ENCODE measurements at places on chromosomes 2 and 18.

- peak; percentile 74 for DNase-seq
Observed at GRCh38 chr2:229715895-229716507, 1.6 kb upstream of the DNER start.

DNA sequence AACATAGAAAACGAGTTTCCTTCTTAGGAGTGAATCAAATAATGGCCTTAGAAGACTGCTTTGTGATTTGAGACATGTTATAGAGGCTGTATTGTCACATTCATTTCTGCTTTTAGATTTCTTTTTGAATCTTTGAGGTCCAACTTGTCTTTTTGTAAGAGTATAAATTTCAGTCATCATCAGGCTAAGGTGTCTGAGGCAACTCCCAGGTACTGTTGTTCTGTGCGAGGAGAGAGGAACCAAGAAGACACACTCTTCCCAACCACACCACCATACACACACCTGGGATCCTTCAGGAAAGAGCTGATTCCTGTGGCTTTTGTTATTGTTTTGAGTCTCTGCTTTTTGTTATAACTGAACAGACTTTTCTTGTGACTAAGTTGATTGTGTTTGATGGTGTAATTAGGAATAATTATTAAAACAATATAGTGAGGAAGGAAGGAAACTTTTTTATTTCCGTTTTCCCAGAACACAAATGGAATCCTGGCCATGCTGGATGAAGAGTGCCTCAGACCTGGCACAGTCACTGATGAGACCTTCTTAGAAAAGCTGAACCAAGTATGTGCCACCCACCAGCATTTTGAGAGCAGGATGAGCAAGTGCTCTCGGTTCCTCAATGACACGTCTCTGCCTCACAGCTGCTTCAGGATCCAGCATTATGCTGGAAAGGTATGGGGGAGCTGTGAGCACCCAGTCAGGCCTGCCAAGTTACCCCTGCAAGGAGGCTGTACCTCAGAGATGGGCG, 140.4 kb downstream of the MYO1B start:
- no peak for DNase-seq

GRCh38 chr2:171675810-171676345, 11.4 kb upstream of the DYNC1I2 start:
- no peak for DNase-seq

DNA sequence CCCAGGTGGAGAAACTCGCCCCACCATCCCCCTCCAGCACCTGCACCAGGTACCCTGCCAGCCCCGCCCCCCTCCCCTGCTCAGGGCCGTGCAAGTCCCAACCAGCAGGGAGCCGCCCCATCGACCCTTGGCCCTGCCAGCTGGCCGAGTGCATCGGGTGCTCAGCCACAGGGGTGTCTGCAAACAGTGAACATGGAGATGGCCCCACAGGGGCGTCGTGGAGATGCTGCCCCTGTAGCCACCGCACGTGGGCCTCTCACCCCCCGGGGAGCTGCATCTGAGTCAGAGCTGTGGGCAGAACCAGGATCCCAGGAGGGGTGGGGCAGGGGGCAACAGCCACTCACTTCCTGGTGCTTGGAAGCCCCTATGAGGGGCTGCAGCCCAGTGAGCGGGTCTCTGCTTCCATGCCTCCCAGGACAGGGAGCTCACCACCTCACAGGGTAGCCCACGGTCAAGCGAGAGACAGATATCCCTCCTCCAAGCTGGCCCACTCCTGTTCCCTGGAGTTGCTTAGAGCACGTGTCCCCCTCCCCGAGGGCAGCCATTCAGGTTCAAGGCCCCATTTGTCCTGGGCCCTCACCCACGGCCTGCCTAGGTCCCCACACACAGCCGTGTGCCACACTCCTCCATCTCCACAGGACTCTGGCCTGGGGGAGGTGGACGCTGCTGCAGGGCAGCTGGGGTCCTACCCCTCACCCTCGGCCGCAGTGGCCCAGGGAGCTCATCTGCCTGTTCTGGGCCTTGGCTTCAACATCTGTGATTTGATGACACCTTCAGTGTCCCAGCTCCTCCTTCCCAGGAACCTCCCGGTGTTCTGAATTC, 1.1 kb upstream of the MAB21L4 start:
- DNase-seq, result no peak

- DNase-seq, result no peak
Observed at GRCh38 chr2:153189091-153189888, 289.3 kb downstream of the RPRM start.

DNA sequence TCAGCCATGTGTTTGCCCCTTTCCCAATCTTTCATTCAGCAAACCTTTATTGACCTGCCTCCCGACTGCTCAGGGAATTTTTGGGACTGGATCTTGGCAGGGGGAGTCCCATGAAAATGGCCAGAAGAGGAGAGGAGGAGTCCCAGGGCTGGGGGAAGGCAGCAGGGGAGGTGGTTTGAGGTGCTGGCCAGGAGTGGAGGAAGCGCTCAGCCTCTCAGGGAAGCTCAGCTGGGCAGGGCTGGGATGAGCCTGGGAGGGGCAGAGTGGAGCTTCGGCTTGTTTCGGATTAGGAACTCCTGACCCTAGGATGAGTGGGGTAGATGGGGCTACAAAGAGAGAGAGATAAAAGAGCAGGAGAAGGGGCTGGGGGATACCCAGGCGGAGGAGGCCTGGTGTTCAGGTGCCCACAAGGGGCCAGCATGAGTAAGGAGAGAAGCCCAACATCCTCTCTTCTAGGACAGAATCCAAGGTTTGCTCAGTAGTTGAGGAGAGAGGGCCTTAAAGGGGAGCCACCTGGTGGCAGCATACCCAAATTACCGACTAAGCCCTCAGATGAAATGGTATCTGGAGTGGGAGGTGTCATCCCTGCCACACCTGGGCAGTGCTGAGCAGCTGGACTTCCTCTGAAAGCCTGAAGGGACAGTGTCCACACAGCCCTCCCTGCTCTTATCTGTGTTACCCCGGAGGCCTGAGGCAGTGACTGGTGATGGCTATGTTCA, 91.1 kb downstream of the INHBB start:
- DNase-seq, result peak; percentile 33

GRCh38 chr2:182506606-182507005, 79.8 kb upstream of the PDE1A start:
- no peak for DNase-seq

- DNase-seq, result no peak
Observed at GRCh38 chr2:240245706-240246105, 105.2 kb upstream of the OTOS start.

DNA sequence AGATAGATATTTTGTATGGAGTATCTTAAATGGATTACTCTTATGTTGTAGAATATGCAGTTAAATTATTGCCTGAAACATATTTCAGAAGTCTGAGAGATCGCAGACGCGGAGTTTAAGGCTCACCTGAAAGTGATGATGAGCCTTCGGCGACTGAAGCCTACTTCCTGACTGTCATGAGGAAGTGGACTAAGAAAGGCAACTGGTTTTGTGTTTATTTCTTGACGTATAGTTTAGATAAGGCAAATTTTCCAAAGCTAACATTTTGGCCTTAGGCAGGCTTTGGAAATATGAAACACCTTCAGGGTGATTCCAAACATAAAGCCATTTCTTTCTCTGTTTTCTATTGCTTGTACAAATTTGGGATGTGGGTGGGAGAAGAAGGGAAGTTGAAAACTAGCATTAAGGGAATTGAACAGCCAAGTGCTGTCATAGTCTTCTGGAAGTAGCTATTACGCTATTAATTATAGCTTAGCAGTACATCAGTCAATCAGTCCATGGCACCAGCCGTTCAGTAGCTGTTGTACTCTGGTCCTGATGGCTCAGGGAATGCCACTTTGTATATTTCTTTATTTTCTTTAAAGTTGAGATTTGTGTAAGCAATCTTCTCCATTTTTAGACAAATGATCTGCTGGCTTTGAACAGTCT, 1.5 kb downstream of the GRHL1 start:
- no peak for DNase-seq

- DNase-seq, result no peak
Observed at GRCh38 chr2:191521608-191522208, 156.2 kb upstream of the NABP1 start.

- no peak for DNase-seq
Observed at GRCh38 chr18:32343634-32344033, 127.0 kb downstream of the GAREM1 start.

- DNase-seq, result no peak
Observed at GRCh38 chr18:46877329-46877987, 39.8 kb downstream of the PIAS2 start.

- no peak for DNase-seq
Observed at GRCh38 chr2:85016446-85016845, 45.5 kb downstream of the KCMF1 start.

- no peak for DNase-seq
Observed at GRCh38 chr2:223681125-223681524, 79.0 kb upstream of the SCG2 start.

GRCh38 chr2:12440731-12441130, 276.0 kb upstream of the TRIB2 start:
- no peak for DNase-seq

GRCh38 chr2:157302492-157303099, 23.0 kb downstream of the ERMN start:
- no peak for DNase-seq

GRCh38 chr2:26243470-26244308, 743 bp downstream of the HADHA start:
- DNase-seq, result peak; percentile 27

- DNase-seq, result no peak
Observed at GRCh38 chr2:173656086-173656485, 301.4 kb downstream of the CDCA7 start.

- DNase-seq, result no peak
Observed at GRCh38 chr2:233428008-233428407, 73.7 kb downstream of the DGKD start.

GRCh38 chr2:125593036-125593435, 1062.9 kb upstream of the GYPC start:
- DNase-seq, result no peak

GRCh38 chr2:85998071-85998991, 107.4 kb downstream of the POLR1A start:
- DNase-seq, result no peak

DNA sequence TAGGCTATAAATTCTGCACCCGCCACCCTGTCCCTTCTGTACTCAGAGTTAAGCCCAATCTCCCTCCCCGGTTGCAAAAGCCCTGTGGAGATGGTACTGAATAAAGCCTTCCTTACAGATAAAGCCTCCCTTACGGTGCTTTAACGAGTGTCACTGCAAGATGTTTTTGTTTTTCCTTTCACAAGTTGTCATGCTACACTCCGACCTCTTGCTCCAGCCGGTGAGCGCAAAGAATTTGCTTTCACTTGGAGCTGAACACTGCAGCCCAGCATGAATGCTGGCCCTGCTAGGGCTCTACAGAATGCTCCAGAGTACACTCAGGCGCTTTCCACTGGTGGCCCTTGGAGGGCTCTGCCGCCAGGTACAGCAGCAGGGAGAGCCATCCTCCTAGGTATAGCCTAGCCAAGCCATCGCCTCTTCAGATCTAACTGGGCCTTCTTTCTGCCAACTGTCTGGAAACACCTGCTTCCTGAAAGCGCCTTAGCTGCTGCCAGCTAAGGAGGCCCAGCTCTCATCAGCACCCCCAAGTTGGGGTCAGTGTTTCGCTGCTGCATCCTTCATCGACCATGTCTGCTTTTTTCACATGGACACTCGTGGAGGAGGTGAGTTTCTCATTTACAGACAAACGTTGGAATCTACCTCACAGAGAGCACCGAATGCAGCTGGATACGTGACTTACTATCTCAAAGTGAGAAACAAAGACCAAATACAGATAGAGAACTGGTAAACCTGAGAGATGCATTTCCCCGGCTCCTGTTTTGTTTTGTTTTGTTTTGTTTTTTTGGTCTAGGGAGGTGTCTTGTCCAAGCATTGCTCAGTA, 13.4 kb upstream of the CREG2 start:
- DNase-seq, result no peak

- DNase-seq, result no peak
Observed at GRCh38 chr2:66034467-66034866, 400.5 kb upstream of the MEIS1 start.

DNA sequence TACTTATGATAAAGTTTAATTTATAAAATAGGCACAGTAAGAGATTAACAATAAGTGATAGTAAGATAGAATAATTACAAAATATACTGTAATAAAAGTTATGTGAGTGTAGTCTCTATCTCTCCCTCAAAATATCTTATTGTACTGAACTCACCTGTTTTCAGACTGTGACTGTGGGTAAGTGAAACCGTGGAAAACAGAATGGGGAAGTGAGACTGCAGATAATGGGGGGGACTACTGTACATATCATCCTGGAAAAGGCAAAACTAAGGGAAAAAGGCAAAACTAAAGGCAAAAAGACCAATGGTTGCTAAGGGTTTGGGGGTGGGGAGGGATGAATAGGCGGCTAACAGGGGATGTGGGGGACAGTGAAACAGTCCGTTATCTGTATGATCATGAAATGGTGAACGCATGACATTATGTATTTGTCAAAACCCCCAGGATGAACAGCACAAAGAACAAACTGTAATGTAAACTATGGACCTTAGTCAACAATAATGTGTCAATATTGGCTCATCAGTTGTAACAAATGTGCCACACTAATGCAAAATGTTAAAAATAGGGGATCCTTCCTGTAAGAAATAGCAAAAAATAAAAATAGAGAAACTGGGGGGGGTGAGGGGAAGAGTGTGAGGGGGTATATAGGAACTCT, 93.8 kb downstream of the EPB41L3 start:
- no peak for DNase-seq

DNA sequence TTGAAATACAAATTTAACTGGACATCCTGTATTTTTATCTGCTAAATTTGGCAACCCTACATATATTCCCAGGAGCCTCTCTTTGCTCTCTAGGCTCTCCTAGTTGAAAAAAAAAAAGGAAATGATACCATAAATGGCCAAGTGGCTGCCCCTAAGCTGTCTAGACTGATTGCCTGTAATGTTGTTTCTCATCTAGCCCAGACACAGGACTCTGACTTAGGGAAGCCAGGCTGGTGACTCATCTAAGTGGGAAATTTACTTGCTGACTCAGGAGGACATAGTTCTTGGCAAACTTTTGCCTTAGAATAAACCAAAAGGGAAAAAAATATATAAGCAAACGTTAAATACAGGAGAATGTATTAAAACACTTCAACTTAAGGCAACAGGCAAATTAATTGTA, 14.6 kb upstream of the ITGAV start:
- no peak for DNase-seq

DNA sequence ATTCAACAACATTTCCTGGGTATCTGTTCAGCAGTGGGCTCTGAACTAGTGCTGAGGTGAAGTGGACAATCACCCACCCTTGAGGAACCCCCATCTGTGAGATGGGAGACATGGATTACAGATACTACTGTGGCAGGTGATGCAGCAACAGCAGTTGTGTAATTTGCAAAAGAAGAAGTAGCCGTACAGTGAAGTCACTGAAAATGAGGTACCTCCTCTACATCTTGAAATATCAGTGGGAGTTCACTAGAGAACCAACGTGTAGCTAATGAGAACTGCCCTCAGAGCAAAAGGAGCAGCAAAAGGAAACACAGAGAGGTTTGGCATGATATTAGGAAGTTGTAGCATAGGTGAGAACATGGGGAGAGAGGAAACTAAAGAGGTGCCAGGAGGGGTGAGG, 41.3 kb downstream of the VSNL1 start:
- no peak for DNase-seq

DNA sequence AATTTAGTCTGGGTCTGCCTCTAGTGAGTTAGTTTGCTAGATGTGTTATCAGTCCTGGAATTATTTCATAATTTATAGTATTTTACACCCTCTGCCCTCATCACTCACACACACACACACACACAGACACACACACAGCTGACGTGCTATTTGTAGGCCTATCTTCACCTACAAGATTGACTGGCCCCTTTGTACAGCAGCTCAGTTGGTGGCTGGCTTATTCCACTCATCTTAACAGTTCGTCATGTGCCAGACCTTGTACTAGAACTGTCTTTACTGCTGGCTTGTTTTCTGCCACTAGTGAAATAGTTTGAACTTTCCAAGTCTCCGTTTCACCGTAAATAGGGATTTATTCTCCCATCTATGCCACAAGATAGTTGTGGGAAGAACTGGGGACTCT, 21.3 kb downstream of the CENPO start:
- DNase-seq, result no peak

- DNase-seq, result no peak
Observed at GRCh38 chr2:111626037-111626864, 257.7 kb downstream of the ANAPC1 start.
